Cardiac ventricle fibroblast (primary cell): ENCODE measurements at places on chromosomes 11 and 22. TPM values are rescaled to one million over a fixed set of nuclear protein-coding genes. Genes with fewer than 3 reads are reported as not detected.

Gene APOBEC3B
- 1.5 and 1.9 TPM in 2 replicates for total RNA-seq

Gene POU2AF2
- not detected in 2 replicates for total RNA-seq

Gene CTSW
- 2.4 TPM in 1 of 2 replicates, not detected in the other for total RNA-seq

Gene POTEH
- not detected in 2 replicates for total RNA-seq

Gene HEPN1
- total RNA-seq = not detected in 2 replicates

Gene OR51B4
- not detected in 2 replicates for total RNA-seq

Gene FGF3
- total RNA-seq = not detected in 2 replicates
